Vagina (tissue), 2 donors: ENCODE measurements at places on chromosomes 16 and 17.

DNA sequence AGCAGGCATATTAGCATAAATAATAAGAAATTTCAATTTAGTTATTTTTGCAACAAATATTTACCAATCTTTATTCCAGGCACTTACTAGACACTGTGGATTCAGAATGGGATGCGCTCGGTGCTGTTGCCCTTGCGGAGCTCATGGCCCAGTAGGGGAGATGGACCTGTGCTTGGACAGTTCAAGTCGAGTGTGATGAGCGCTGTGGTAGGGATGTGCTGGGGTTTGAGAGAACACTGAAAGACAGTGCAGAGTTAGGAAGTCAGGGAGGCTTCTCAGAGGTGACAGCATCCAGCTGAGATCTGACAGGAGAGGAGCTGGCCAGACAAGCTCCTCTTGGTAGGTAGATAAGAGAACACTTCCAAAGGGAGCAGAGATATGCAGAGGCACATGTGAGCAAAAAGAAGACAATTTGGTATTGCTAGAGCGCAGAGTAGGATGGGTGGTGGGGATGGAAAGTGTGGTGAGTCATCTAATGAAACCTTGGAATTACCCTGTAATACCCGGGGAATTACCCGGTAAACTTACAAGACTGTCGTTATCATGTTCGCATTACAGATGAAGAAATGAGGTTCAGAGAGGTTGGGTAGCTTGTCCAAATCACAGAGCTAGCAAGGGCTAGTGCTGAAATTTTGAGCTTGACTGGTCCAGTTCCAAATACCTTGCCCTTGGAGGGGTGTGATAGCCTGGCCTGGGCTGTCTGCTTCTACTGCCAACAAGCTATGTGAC is 298.1 kb upstream of the N4BP1 start:
- DNase-seq = no peak

DNA sequence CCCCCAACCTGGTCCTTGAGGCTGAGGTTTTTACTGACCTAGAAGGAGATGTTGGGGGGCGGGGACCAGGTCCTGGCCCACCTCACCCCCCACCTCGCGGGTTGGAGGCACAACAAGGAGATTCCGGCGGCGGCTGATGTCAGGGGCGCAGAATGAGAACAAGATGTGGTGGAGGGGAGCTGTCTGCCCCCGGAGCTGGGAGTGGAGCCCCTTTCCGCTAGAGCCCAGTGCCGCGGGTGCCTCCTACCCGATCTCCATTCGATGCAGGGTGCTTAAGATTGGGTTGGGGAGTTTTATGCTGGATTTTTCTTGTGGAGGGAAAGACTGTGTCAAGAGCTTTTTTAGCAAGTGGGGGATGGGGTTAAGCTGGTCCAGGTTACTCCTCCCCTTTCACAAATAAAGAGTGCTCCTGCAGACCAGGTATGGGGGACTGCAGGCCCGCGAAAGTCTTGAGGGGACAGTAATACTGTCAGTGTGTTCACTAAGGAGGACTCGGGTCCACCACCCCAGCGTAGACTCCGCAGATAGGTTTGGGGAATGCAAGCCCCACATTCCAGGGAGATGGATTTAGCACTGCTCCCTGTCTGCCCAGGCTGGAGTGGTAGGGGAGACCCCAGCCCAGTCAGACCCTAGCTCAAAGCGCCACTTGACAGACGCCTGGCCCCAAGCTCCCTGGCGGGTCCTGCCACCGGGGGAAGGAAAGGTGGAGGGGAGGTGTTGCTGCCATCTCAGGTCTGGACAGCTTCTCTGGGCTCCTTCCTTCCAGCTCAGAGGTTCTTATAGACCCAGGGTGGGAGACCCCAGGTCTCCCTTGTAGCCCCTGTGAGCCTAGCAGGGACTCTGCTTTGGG is 2.0 kb downstream of the CACNA1G start:
- no peak for DNase-seq

- DNase-seq = no peak
Observed at GRCh38 chr17:39225959-39226683, 376 bp upstream of the STAC2 start.

DNA sequence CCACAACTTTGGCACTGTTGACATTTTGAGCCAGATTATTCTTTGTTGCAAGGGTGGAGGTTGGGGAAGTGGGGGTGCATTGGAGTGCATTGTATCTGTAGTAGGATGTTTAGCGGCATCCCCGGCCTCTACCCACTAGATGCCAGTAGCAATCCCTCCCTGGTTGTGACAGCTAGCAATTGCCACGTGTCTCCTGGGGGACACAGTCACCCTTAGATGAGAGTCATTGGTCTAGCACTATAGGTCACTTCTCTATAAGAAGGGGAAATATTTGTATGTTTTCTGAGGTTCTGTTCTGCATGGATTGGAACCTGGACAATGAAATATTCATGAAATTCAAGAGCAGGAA is 32.4 kb downstream of the MSI2 start:
- DNase-seq = no peak
